ENCODE measurements at places on chromosomes 4 and X.
A peak's percentile ranks its signal among the peaks of the same experiment; 100 is the strongest.

GRCh38 chr4:48844843-48845242, 14.0 kb downstream of the OCIAD1 start:
- DNase-seq, result no peak

DNA sequence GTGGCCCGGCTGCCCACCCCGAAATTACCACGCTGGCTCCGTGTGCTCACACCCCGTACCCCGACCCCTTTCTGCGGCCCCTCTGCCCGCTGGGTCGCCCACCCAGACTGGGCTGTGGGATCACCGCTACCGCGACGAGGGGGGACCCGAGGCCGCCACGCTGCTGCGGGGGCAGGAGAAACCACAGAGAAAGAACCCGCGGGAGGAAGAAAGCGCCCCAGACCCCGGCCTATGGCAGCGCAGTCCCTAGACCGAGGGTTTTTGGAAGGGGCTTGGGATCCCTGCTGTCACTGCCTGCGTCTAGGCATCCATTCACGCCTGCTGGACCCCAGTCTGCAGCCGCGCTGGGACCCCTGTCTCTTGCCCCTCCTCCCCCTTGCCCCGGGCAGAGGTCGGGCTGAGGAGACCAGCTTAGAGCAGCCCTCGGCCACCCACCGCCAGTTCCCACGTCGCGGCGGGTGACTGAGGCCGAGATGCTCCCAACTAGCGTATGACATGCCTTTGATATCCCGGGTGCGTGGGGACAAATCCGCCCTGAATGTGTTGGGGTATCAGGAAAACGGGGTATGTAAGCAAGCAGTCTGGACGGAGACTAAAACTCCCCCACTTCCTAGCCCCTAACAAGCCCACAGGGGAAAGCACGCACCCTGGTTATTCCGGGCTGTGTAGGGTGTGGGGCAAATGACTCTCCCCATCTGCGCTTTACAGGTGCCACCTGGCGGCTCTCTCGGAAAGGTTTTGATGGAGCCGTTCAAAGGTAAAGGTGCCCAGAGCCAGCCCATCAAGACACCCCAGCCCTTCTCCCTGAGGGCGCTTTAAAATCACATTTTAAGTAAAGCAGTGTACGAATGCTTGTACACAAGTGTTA, 862 bp upstream of the INPP4B start:
- peak; percentile 17 for DNase-seq

DNA sequence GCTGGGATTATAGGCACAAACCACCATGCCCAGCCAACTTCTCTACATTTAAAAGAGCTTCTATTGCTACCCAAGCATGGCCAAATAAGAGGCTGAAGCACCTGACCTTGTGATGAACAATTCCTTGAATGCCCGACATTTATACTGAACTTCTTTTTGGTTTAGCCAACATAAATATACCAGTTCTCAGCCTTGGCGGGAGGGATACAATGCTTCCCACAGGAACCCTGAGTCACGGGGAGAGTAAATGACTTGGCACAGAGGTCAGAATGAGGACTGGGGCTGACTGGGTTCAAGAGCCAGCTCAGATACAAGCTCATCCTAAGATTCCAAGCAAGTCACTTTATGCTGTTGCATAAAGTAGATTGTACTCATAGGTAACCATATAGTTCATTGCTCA, 6.1 kb downstream of the HOPX start:
- no peak for DNase-seq

GRCh38 chr4:32417113-32417704, 1697.0 kb downstream of the PCDH7 start:
- peak; percentile 8 for DNase-seq

DNA sequence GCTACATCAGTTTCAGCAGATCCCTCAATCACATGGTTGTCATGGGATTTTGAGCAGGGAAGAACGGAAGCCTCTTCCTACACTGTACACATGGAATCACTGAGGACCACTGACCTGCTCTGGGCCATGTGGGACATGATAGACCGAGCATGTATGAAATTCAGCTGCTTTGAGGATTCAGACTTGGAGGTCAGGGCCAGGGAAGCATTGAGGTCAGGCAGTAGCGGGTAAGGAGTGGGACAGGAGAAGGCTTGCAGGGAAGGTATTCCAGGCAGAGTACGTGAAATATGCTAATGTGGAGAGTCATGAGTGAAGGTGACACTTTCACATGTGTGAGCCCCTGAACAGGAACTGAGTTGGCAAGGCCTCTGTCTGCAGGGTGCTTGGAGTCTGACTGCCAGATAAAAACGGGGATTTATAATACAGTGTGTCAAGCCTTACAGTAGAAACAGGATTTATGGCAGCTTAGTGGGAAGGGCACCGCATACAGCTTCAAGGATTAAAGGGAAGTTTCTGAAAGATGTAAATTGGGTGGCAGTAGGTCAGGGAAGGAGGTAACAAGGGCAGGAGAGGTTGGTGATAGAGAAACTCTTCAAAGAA, 111.7 kb downstream of the STK32B start:
- no peak for DNase-seq

- DNase-seq, result no peak
Measured at GRCh38 chr4:52096048-52096447, 44.9 kb downstream of the SPATA18 start.

DNA sequence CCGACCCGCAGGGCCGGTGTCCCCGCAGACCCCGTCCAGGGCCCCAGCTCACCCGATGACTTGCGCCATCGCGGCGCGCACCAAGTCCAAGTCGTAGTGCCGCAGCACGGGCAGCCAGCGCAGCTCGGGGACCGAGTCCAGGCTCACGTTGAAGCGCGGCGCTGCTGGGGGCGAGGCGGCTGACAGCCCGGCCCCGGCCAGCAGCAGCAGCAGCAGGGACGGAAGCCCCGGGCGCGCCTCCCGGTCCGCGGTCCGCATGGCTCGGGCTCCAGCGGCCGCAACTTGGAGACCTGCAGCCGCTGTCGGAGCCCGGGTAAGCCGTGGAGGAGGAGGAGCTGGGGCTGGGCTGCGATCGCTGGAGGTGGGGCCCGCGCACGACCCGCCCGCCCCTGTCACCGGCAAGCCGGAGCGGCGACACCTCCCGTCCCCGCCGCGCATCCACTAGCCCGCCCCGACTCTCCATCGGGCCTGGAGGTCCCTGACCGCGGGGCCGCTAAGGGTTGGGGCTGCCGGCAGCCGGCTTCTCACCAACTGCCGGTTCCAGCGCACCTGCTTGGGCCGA, at the start of gene NAAA:
Gene NAAA, minus strand, starts transcription at position 322 of the 562 bp plus-strand sequence. Its CDS starts 64 bp downstream, at position 258.
- DNase-seq, result peak; percentile 56

GRCh38 chr4:59570860-59571476, 1629.2 kb upstream of the ADGRL3 start:
- no peak for DNase-seq

- DNase-seq, result no peak
Measured at GRCh38 chr4:140529434-140529833, 5.5 kb downstream of the ELMOD2 start.

DNA sequence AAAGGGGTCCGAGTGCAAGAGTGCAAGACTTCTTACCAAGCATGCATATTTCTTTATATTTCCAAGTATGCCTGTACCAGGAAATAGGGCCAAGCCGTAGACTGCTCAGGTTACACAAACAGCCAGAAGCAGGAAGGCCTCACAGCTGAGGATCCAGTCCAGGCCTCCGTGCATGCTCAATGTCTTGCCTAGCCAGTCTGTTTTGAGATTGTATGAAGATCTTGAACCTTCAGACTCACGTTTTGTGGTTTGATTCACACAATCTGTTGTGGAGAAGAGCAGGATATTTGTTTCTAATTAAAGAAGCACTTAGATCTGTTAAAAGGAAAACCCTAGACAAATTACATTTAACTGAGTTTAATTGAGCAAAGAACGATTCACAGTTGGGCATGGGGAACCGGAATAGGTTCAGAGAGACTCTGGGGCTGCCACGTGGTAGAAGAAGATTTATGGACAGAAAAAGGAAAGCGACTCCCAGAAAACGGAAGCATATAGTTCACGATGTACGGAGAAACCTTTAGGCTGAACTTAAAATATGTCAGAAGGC, 1.2 kb downstream of the MGST2 start:
- no peak for DNase-seq

DNA sequence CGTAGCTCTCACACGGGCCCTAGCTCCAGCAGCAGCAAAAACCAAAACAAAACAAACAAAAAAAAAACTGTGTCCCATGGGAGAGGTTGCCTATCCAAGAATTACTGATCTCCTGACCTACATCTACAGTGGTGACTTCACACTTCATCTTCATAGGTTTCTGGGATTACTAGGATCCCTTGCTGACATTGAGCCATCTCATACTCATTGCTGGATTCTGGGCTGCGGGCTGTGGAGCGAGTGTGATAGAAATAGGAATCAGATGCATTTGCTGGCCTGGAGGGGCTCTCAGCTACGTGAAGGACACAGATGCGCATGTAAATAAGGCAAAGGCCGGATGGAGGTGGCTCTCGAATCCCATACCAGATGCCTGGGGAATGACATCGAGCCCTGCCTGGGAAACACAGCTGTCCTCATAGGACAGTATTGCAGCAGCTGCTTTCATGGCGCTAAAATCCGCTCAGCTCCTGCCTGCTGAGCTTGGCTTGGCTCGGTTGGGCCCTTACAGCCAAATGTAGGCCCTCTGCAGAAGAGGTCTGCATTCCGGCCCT, 41.7 kb downstream of the CNGA2 start:
- DNase-seq, result no peak
